ENCODE measurements at places on chromosomes 5 and 9.

DNA sequence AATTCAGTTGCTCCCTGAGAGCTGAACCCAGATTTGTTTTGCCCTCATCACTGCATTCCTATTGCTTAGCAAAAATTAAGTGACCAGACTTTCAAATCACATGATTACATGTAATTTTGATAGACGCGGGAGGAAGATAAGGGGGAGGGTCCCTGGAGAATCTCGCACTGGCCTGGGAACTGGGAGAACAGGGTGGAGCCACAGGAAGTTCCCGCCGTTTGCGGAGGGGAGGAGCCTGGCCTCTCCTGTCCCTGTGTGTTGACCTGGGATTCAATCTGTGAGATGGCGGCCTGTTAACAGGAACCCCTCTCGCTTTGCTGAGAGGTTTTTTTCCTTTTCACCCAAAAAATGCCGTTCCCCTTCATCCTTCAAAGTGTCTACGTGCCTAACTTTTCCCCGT, 142.9 kb upstream of the OR13F1 start:
- no peak for DNase-seq

- DNase-seq: no peak
Measured at GRCh38 chr5:172028167-172028566, 21.7 kb upstream of the FBXW11 start.

DNA sequence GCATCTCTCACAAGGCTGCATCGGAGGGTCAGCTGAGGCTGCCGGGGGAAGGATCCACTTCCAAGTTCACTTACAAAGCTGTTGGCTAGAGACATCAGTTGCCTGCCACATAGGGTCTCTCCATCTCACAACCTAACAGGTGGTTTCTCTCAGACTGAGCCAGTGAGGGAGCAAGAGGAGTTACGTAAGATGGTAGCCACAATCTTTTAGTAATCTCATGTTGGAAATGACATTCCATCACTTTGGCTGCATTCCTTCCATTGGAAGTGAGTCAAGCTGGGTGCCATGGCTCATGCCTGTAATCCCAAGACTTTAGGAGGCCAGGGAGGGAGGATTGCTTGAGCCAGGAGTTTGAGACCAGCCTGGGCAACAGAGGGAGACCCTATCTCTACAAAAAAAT, 7.4 kb upstream of the GRK6 start:
- DNase-seq: no peak

GRCh38 chr5:72566746-72567145, 59.5 kb upstream of the ZNF366 start:
- DNase-seq: no peak

- DNase-seq: no peak
Measured at GRCh38 chr5:169440107-169440705, 139.3 kb upstream of the SLIT3 start.

- DNase-seq: peak; percentile 95
Measured at GRCh38 chr9:123642291-123643278, 286.6 kb downstream of the CRB2 start.

- DNase-seq: no peak
Measured at GRCh38 chr5:116771466-116772151, 197.0 kb upstream of the SEMA6A start.

DNA sequence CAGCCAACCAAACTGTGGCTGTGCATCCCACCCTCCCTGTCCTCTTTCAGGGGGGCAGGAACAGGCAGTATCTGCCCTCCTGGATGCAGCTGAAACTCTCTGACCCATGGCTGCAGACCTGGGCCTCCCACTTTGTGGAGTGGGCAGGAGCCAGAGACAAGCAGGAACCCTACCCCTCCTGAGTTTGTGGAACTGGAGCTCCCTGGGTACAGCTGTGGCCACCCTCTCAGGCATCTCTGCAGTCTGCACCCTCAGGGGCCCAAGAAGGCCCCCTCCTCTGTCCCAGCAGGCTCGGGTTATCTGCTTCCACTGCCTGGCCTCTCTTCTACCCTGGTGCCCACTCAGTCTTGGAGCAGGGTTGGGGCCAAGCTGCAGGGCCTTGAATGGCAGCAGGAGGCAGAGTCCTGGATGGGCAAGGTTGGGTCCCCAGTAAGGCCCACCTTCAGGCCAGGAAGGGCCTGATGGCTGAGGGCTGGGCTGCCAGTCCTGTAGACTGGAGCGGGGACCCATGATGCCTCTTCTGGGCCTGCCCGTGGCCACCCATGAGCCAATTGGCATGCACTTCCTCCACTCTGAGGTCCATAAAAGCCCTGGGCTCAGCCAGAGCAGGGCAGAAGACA, 619.9 kb downstream of the KIF4B start:
- DNase-seq: no peak

DNA sequence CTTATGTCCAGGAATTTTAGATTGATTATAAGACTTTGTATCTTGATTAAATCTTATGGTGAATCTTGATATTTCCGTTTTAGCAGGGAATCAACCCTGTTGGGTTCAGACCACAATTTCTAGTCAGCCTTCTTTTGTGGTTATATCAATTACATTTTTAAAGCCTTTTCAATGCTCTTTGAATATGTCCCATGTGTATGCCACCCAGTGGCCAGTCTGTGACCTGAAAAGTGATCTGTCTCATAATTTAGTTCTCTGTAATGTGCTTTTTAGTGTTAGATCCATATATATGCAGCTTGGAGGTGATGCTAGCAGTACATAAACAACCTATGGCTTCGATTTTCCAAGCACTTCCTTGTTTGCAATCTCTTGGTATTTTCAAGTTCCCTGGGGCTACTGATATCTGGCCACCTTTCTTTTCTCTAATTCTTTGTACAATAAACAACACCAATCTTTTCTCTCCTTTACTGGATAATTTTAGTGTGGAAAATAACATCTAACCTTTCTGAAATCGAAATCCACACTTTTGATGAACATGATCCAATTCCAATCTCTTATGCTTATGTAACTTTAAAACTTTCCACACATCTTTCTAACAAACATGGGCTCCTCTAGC, 28.8 kb downstream of the PDE8B start:
- DNase-seq: no peak

- no peak for DNase-seq
Measured at GRCh38 chr9:112094948-112095681, 80.0 kb downstream of the SUSD1 start.

DNA sequence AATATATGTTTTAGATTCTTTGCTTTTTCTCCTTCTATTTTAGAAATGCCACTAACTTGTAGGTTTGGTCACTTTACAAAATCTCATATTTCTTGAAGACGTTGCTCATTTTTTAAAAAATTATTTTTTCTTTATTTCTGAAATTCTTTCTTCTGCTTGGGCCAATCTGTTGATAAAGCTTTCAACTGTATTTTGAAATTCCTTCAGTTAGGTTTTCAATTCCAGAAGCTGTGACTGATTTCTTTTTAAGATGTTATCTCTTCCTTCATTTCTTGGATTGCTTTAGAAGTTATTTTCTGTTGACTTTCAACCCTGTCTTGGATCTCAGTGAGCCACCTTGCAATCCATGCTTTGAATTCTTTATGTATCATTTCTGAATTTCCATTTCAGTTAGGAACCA, 64.2 kb downstream of the SLC25A46 start:
- no peak for DNase-seq

- DNase-seq: no peak
Measured at GRCh38 chr9:99731950-99732349, 89.7 kb upstream of the NR4A3 start.

DNA sequence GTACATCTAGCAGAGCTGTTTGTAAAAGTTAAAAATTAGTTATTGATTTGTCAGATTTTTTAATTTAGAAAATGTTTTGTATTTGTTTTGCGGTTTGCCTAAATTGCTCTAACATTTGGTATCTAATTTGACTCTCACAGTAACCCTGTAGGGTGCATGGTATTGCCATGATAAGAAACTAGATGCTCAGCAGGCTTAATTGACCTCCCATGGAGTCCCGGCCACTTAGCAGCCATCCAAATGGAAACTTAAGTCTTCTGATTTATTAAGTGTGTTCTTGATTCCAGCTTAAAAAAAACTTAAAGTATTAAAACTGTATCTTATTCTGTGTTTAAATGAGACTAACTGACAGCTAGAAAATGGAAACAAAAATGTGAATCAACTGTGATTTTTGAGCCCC, 54.5 kb downstream of the CAST start:
- DNase-seq: no peak

DNA sequence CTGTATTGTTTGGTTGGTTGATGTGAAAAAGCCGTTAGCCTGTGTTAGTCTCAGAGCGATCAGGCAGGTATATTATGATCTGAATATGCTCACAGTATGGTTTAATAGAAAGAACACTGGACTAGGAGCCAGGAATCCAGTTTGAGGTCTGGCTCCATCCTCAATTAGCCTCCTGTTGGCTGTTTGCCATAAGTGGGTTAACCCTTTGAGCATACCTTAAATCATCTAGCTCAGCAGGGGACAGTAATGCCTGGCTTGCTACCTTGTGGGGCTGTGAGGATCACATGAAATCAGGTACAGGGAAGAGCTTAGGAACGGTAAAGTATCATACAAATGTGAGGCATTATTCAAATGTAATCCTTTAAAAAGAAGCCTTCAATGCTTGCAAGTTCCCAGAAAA, 104.7 kb downstream of the CMYA5 start:
- no peak for DNase-seq

- DNase-seq: no peak
Measured at GRCh38 chr9:84371737-84372136, 31.2 kb upstream of the SLC28A3 start.

Data from NCI-H1092 (cell line).